ENCODE measurements at places on chromosomes 1 and 21.

DNA sequence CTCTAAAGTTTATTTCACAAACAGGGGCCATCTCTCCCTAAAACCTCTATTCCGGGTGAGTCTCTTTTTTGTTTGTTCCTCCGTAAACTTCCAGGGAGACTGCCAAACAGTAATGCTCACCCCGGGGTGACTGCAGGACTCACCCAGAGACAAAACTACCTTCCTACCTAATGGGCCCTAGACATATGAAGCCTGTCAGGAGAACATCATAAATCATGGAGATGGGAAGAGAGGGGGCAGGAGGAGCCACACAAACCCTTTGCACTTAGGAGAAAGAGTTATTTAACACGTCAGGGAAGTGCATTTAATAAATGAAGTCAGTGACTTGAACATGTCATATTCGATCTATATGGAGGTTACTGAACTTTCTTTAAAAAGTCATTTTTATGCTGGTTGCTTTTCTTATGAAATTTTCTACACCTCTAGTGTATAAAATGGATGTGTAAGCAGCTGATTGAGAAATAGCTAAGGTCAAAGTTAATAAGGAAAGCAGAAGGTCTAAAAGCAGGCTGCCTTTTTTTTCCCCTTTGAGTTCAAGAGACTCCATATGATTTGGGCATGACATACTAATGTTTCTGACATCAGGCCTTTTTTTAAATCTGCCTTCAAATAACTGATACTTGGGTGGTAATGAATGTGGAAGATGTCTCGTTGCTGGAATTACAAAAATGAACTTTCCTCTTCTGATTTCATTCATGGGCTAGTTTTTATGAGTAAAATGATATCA lies 286.9 kb upstream of the USP25 start:
- no peak for DNase-seq

DNA sequence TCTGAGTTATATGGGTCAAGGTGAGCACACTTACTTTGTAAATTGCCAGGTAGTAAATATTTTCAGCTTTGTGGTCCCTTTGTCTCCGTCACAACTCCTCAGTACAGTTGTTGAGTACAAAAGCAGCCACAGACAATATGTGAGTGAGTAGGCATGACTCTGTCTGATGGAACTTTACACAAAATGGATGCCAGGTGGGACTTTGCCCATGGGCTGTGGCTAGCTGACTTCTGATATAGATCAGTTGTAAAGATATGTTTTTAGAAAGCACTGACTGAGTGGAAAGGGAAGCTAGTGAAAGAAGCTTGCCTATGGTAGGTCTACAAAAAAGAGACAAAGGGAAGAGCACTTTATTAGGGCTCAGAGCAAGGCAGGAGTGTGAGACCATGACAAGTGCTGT lies 23.1 kb upstream of the IGSF5 start:
- DNase-seq: no peak

DNA sequence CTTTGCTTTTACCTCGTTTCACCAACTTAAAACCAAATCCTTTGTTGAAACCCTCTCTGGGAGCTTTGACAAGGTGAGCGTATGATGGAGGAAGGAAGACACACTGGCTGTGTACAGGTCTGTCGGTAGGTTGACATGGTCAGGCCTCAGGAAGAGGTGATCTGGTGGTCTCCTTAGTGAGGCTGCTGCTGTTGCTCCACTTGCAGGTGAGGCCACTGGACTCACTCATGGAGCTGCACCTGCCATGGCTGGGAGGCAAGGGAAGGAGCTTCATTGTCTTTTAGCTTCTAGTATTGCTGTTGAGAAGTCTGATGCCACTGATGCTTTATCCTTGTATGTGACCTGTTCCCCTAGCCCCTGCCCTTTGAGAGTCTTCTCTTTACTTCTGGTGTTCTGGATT lies 35.7 kb downstream of the TENT5C start:
- DNase-seq: no peak

DNA sequence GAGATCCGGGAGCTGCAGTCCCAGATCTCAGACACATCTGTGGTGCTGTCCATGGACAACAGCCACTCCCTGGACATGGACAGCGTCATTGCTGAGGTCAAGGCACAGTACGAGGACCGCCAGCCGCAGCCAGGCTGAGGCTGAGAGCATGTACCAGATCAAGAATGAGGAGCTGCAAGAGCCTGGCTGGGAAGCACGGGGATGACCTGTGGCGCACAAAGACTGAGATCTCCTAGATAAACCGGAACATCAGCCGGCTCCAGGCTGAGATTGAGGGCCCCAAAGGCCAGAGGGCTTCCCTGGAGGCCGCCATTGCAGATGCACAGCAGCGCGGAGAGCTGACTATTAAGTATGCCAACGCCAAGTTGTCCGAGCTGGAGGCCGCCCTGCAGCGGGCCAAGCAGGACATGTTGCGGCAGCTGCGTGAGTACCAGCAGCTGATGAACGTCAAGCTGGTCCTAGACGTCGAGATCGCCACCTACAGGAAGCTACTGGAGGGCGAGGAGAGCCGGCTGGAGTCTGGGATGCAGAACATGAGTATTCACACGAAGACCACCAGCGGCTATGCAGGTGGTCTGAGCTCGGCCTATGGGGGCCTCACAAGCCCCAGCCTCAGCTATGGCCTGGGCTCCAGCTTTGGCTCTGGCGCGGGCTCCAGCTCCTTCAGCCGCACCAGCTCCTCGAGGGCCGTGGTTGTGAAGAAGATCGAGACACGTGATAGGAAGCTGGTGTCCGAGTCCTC lies 25.5 kb downstream of the ETV3L start:
- peak; percentile 80 for DNase-seq

DNA sequence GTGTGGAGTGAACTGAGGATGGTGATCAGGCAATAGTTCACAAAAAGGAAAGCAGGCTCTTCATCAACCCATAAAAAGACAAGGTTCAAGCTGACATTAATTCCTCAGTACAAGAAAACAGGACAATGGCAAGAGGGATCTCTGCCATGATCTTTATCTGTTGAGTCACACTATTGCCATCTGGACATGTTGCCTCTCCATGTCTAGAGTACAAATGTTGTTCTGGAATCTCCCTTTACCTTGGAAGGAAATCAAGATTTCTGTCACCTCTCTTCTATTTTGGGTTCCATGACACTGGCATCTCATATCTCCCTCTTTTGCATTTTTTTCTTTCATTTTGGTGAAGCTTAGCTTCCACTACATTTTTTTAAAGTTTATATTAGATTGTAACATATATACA lies 329.1 kb downstream of the USP25 start:
- no peak for DNase-seq

- DNase-seq: peak; percentile 48
Measured at GRCh38 chr1:152777510-152778137, 2.7 kb downstream of the LCE1F start.

GRCh38 chr1:186236921-186237320 lies 138.1 kb downstream of the TPR start:
- DNase-seq: no peak

GRCh38 chr1:77468949-77469710 lies 187.3 kb downstream of the AK5 start:
- no peak for DNase-seq

GRCh38 chr1:33250217-33250616 lies 6.1 kb upstream of the ZNF362 start:
- no peak for DNase-seq

DNA sequence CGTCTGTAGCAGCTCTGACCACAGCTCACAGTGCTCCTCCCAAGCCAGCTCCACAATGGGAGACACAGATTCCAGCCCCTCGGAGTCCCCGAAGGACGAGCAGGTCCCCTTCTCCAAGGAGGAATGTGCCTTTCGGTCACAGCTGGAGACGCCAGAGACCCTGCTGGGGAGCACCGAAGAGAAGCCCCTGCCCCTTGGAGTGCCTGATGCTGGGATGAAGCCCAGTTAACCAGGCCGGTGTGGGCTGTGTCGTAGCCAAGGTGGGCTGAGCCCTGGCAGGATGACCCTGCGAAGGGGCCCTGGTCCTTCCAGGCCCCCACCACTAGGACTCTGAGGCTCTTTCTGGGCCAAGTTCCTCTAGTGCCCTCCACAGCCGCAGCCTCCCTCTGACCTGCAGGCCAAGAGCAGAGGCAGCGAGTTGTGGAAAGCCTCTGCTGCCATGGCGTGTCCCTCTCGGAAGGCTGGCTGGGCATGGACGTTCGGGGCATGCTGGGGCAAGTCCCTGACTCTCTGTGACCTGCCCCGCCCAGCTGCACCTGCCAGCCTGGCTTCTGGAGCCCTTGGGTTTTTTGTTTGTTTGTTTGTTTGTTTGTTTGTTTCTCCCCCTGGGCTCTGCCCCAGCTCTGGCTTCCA lies 22.9 kb upstream of the VPS13D start:
- DNase-seq: no peak

DNA sequence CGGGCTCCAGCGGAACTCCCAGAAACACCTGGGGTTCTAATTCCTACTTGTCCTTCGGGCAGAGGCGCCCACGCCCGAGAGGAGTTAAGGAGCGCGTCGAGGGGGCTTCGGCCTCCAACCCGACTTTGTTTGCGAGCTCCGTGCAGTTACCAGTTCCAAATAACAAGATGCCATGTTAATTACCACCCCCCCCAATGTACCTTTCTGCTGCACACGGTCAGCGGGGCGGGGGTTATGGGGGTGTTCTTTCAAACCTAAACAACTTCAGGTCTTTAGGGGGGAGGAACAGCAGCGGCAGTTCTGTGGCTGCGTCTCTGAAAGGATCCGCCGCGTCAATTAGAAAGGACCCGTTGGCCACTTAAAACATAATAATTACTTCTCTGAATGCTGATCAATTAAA lies 114.8 kb downstream of the PRDM16 start:
- DNase-seq: no peak

DNA sequence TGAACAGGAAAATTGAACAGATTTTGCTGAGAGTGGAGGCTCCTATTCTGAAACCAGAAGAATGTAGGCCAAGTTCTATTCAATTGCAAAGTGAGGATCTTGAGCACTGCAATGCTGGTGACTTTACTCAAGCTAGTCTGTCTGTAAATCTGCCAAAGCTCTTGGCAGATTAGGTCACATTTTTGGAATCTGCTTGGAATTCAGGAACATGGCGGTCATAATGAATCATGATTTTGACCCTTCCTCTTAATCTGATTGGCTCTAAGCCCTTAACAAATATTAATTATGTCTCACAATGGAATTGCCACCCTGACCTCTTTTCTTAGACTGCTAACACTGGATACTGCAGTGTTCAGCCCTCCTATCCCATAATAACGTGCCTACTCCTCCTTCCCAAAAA lies 7.2 kb upstream of the GNG12 start:
- no peak for DNase-seq

DNA sequence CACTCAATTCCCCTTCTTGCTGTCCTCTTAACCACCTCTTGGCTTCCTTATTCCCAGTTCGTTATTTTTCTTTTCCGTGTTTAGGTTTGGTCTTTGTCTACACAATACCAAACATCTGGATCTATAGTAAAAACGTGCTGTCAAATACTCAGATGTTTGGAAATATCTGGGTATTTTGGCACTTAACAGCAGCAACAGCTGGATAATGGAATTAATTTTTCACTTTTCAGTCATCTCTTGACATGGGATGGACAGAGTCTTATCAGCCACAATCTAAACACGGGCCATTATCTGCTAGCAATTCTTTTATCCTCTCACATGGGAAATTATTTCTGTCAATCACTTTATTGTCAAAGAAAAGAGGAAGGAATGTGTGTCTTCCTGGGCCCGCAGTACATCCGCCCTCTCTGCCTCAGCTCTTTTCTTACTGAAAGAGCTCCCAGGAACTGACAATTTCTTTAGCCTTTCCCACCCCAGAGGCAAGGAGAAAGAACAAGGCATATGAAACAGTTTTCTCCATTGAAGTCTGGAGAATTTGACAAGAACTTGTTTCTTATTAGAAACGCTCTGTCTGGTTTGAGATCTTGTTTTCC lies 13.4 kb downstream of the NHLH2 start:
- no peak for DNase-seq

- DNase-seq: no peak
Measured at GRCh38 chr1:229059671-229060539, 211.0 kb upstream of the RAB4A start.

DNA sequence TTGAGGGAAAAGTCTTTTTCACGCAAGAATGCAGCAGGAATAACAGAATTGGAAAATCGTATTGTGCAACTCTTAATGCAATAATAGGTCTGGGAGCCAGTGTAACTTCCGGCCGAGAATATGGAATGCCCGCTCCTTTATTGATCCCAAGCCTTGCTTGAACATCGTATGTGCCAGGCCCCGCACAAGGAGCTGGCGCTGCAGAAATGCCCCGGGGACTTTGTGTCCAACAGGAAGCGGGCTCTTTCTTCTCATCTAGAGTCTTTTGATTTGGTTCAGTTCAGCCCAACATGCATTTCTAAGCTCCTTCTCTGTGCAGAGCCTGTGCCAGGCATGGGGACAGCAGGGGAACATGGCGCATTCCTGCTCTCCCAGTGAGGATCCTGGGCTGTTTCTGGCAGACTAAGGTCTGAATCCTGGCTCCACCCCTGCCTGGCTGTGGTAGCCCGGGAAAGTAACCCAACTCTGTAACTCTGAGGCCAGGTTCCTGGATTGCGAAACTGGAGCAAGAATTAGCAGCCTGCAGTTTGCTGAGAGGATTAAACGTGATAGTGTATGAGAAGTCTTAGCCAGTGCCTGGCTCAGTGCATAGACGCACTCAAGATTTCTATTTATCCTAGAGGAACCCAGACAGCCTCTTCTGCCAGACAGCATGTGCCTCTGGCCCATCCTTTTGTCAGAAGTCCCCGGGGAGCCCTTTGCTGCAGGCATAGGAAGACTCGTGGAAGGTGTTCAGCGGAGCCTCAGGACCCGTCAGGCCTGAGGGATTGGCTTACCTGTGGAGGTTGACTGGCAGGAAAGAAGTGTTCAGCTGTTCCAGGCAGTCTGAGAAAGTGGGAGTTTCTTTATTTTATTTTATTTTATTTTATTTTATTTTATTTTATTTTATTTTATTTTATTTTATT lies 987 bp upstream of the CDCP2 start:
- DNase-seq: no peak

DNA sequence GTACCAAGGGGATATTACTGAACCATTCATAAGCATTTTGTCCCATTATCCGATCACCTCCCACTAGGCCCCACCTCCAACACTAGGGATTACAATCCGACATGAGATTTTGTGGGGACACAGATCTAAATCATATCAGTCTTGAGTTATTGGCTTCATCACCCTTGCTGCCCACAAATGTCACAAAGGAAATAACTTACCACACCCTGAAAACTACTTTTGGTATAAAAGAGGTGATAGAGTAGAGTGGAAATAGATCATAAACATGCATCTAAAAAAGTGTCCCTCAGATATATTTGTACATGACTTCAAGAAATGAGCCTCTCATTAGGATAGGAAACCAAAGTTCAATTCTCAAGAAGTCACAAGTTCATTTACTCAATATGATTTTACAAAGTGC lies 22.6 kb upstream of the FCRL3 start:
- DNase-seq: no peak

- no peak for DNase-seq
Measured at GRCh38 chr21:42725416-42725930, 72.1 kb downstream of the PDE9A start.

DNA sequence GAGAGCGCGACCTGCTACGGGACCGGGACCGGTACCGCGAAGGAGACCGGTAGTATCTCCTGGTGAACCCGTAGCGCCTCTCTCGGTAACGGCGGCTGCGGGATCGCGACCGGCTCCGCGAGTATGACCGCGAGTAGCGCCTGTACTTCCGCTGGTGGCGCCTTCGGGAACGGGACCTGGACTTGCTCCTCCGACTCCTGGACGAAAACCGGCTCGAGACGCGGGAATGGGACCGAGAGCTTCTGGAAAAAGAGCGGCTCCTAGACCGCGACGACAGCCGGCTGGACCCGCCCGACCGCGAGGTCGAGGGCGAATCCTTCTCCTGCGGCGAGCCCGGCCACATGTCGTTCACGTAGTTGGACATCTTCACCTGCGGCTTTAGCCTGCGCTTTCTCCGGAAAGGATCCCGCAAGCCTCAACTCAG lies 642 bp downstream of the RSRP1 start:
- no peak for DNase-seq
